ENCODE measurements at places on chromosomes 1 and 21. TPM values are rescaled to one million over a fixed set of nuclear protein-coding genes. Genes with fewer than 3 reads are reported as not detected.

DNA sequence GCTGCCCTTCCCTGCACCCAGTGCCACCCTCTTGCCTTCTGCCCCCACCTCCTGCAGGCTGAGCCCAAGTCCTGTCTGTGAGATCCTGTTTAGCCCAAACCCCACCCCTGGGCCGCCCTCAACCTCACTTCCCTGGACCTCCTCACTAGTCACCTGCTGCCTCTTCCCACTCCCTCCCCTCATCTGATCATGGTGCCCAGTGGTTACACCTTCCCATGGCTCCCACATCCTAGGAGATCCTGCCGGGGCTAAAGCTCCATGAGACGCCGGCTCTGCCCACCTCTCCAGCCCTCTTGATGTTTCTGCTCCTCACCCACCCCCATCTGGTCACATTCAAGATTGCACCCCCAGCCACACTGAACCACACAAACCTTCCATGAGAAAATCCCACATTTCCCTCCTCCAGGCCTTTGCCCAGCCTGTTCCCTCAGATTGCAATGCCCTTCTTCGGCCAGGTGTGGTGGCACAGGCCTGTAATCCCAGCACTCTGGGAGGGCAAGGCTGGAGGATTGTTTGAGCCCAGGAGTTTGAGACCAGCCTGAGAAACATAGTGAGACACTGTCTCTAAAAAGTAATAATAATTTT, 17.0 kb downstream of the TTC39A start:
- no peak for DNase-seq

GRCh38 chr21:15856813-15857212, 127.0 kb downstream of the USP25 start:
- DNase-seq = no peak

DNA sequence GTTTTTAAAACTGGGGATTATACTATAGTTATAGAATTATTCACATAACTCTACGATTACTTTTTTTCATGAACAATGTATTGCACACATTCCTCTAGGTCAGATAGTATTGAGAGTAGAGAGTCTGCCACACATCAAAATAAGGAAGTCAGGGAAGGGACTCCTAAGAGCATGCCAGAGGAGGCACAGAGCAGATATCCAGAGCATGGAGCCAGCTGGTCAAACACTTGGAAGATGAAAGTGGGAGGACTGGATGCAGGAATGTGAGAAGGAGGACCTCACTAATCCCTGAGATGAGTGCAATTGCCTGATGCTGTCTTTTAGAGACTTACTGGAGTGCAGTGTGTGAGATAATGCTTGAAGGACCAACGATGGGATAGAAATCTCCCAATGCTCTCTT, 9.6 kb upstream of the RFX5 start:
- no peak for DNase-seq

GRCh38 chr1:15866721-15867201, 19.3 kb downstream of the SPEN start:
- no peak for DNase-seq

Gene PRAMEF14
- not detected for polyA plus RNA-seq

Gene CCDC185
- polyA plus RNA-seq = not detected

Gene COL6A1
- polyA plus RNA-seq = 470 TPM

Gene S100A12
- 0.36 TPM for polyA plus RNA-seq

Gene LRRC71
- 0.28 TPM for polyA plus RNA-seq

Gene ATP5IF1
- polyA plus RNA-seq = 354 TPM
